ENCODE measurements at places on chromosomes 3 and 15. TPM values are rescaled to one million over a fixed set of nuclear protein-coding genes. Genes with fewer than 3 reads are reported as not detected.

Gene OXTR
- polyA plus RNA-seq, result 0.14 TPM

Gene APBA2
- polyA plus RNA-seq, result 0.19 TPM

GRCh38 chr15:80182611-80183261 lies 29.9 kb downstream of the FAH start:
- H3K27me3 ChIP-seq, result no peaks in the 10 kb centered on the region
- no peak overlapping the region for H3K4me3 ChIP-seq
- no peak overlapping the region for H3K27ac ChIP-seq
- DNase-seq, result no peak
- no peaks in the 10 kb centered on the region for H3K36me3 ChIP-seq
- no peaks in the 10 kb centered on the region for H3K4me1 ChIP-seq

- H3K36me3 ChIP-seq, result no peaks in the 10 kb centered on the region
- H3K4me3 ChIP-seq, result no peak overlapping the region
- H3K4me1 ChIP-seq, result no peaks in the 10 kb centered on the region
- no peak overlapping the region for H3K27ac ChIP-seq
These were observed 21.4 kb upstream of the ESYT3 start for GRCh38 chr3:138412821-138413551.

GRCh38 chr3:189517981-189518380 lies 113.2 kb upstream of the TP63 start:
- no peak overlapping the region for H3K27ac ChIP-seq
- no peaks in the 10 kb centered on the region for H3K4me1 ChIP-seq
- no peaks in the 10 kb centered on the region for H3K36me3 ChIP-seq
- H3K4me3 ChIP-seq, result no peak overlapping the region
- no peak for DNase-seq

Data from B cell (primary cell).